Central memory CD8-positive, alpha-beta T cell (primary cell): ENCODE measurements at places on chromosomes 16 and 17.

DNA sequence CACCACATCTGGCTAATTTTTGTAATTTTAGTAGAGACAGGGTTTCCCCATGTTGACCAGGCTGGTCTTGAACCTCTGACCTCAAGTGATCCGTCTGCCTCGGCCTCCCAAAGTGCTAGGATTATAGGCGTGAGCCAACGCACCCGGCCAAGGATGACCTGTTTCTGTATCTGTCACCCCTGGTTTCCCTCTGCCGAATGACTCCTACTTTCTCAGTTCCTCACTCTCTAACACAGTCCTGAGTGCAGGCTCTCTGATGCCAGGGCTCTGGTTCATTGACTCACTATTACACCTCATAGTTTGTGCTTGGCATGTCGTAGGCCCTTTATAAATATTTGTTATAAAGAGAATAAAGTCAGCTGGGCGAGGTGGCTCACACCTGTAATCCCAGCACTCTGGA is 10.7 kb upstream of the PRPF8 start:
- H3K4me1 ChIP-seq, result no peaks in the 10 kb centered on the region
- no peak for DNase-seq
- no peaks in the 10 kb centered on the region for H3K36me3 ChIP-seq
- no peak overlapping the region for H3K27ac ChIP-seq

- H3K4me3 ChIP-seq, result no peak overlapping the region
- no peak overlapping the region for H3K27ac ChIP-seq
- no peaks in the 10 kb centered on the region for H3K36me3 ChIP-seq
- no peaks in the 10 kb centered on the region for H3K4me1 ChIP-seq
- H3K27me3 ChIP-seq, result peaks cover 92% of the 10 kb centered on the region
- no peak for DNase-seq
Observed at GRCh38 chr17:49926886-49927285, 42.1 kb upstream of the DLX4 start.

DNA sequence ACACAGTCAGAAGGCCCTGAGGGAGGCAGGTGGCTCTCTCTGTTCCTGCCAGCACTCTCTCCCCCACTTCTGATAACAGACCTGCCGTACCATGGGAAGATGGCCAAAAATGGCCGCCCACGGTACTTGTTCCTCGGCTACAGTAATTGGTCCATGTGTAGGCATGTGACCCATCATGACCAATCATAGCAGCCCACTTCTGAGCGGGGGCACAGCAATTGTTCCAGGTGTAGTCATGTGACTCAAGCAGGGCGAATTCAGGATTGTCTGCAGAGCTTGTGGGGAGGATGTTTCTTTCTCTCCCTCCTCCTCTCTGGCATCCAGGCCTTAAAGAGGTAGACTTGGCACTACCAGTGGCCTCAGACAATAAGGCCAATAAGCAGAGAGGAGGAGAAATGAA is 250.4 kb downstream of the MRTFB start:
- H3K27ac ChIP-seq, result no peak overlapping the region
- H3K4me1 ChIP-seq, result no peaks in the 10 kb centered on the region
- no peak overlapping the region for H3K4me3 ChIP-seq
- no peak for DNase-seq

- no peak for DNase-seq
- no peaks in the 10 kb centered on the region for H3K27me3 ChIP-seq
- no peak overlapping the region for H3K27ac ChIP-seq
- peaks cover 2% of the 10 kb centered on the region for H3K36me3 ChIP-seq
- no peak overlapping the region for H3K4me3 ChIP-seq
Observed at GRCh38 chr17:74950207-74950606, 14.5 kb downstream of the OTOP3 start.

- H3K27me3 ChIP-seq, result no peaks in the 10 kb centered on the region
- peaks cover 40% of the 10 kb centered on the region for H3K36me3 ChIP-seq
- H3K27ac ChIP-seq, result peak overlapping the region; percentile 70
- H3K4me1 ChIP-seq, result peaks cover 5% of the 10 kb centered on the region
Observed at GRCh38 chr16:50800074-50800473, 58.2 kb downstream of the CYLD start.

GRCh38 chr16:54055191-54055590 is 231.4 kb downstream of the IRX3 start:
- H3K27me3 ChIP-seq, result no peaks in the 10 kb centered on the region
- H3K27ac ChIP-seq, result no peak overlapping the region
- no peak overlapping the region for H3K4me3 ChIP-seq
- H3K36me3 ChIP-seq, result peaks cover 5% of the 10 kb centered on the region

GRCh38 chr17:77066165-77066564 is 74.6 kb upstream of the SEC14L1 start:
- H3K4me1 ChIP-seq, result peaks cover 5% of the 10 kb centered on the region
- H3K4me3 ChIP-seq, result no peak overlapping the region
- peaks cover 2% of the 10 kb centered on the region for H3K36me3 ChIP-seq
- peaks cover 43% of the 10 kb centered on the region for H3K27me3 ChIP-seq
- no peak for DNase-seq
